Right cardiac atrium (tissue), 5 donors: ENCODE measurements at places on chromosomes 12 and 14. TPM values are rescaled to one million over a fixed set of nuclear protein-coding genes. Genes with fewer than 3 reads are reported as not detected.

The KRT80 gene
- polyA plus RNA-seq = 0.05 TPM

The C1RL gene
- polyA plus RNA-seq = 16.7 TPM

The RNFT2 gene
- 0.81 TPM for polyA plus RNA-seq

The UNC79 gene
- polyA plus RNA-seq = 0.16 TPM

The SPTB gene
- polyA plus RNA-seq = 68.4 TPM

The FITM1 gene
- 224 TPM for polyA plus RNA-seq

The PPP2R3C gene
- polyA plus RNA-seq = 23.1 TPM

The C12orf54 gene
- not detected for polyA plus RNA-seq

The BBOF1 gene
- polyA plus RNA-seq = 4.5 TPM

The SPIC gene
- polyA plus RNA-seq = not detected

The HSPA2 gene
- polyA plus RNA-seq = 45.9 TPM

The OR6J1 gene
- polyA plus RNA-seq = not detected

The ACADS gene
- 68.0 TPM for polyA plus RNA-seq

The LMO3 gene
- 4.3 TPM for polyA plus RNA-seq

The DNAJC22 gene
- 0.09 TPM for polyA plus RNA-seq

The ANKS1B gene
- 0.43 TPM for polyA plus RNA-seq

The ABCD2 gene
- polyA plus RNA-seq = 4.3 TPM

The SLC2A14 gene
- polyA plus RNA-seq = not detected

The EIF2S3B gene
- 0.70 TPM for polyA plus RNA-seq

The ANO4 gene
- 0.23 TPM for polyA plus RNA-seq

The FBXO34 gene
- polyA plus RNA-seq = 10.2 TPM

The TEX22 gene
- polyA plus RNA-seq = 0.05 TPM

The WIF1 gene
- 0.38 TPM for polyA plus RNA-seq

The CLECL1 gene
- 0.14 TPM for polyA plus RNA-seq

The GYS2 gene
- 0.16 TPM for polyA plus RNA-seq

The HCAR3 gene
- polyA plus RNA-seq = 0.05 TPM

The DCN gene
- 764 TPM for polyA plus RNA-seq

The PTPN6 gene
- 5.9 TPM for polyA plus RNA-seq

The ZNF385A gene
- 6.0 TPM for polyA plus RNA-seq

The PROX2 gene
- polyA plus RNA-seq = not detected

The AKAP3 gene
- polyA plus RNA-seq = 3.6 TPM

The HNRNPC gene
- polyA plus RNA-seq = 334 TPM

The CMKLR1 gene
- polyA plus RNA-seq = 1.6 TPM

The CCNB1IP1 gene
- 72.1 TPM for polyA plus RNA-seq

The OVCH1 gene
- polyA plus RNA-seq = 0.07 TPM

The GLI1 gene
- polyA plus RNA-seq = 0.59 TPM

The ZNF891 gene
- 0.86 TPM for polyA plus RNA-seq

The CELA1 gene
- not detected for polyA plus RNA-seq
